Fibroblast of mammary gland (primary cell): ENCODE measurements at places on chromosomes 7 and 10.

DNA sequence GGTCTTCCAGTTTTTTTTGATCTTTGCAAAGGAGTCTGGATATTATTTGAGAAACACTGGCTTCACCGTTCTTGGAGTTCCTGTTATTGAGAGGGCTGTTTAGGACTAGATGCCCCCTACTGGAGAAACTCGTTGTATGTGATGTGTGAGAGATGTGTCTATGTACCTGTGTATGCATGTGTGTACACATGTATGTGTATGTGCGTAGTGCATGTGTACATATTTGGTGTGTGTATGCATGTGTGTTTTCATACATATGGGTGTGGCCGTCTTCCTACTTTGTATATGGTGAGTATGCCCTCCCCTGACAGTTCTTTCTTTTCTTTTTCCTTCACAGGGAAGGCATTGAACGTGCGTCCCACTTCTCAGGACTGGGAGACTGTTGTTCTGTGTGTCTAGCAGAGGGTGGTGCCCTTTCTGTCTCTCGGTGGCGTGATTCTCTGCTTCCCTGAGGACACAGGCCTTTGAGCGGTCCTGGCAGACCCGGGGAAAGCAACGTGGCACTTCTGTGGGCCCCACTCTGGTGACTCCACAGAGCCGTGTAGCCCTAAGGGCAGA, 3.0 kb upstream of the CALHM3 start:
- peak; percentile 86 for DNase-seq

- peak; percentile 73 for DNase-seq
Observed at GRCh38 chr10:15744217-15744865, 24.6 kb upstream of the ITGA8 start.

- no peak for DNase-seq
Observed at GRCh38 chr7:104969183-104969582, 44.8 kb upstream of the KMT2E start.

DNA sequence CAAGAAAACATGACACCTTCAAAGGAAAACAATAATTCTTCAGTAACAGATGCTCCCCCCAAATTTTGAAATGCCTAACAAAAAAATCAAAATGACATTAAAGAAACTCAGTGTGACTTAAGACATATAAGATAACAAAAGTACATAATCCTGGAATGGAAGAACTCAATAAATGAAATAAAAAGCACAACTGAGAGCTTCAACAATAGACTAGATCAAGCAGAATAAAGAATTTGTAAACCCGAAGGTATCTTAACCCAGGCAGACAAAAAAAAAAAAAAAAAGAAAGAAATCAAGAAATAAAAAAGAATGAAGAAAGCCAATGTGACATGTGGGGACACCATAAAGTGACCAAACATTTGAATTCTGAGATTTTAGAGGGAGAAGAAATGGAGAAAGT, 27.7 kb upstream of the LRRD1 start:
- DNase-seq, result no peak

GRCh38 chr10:31374146-31374696, 55.2 kb downstream of the ZEB1 start:
- DNase-seq, result peak; percentile 45

- no peak for DNase-seq
Observed at GRCh38 chr7:129784783-129785684, 167.7 kb downstream of the UBE2H start.

DNA sequence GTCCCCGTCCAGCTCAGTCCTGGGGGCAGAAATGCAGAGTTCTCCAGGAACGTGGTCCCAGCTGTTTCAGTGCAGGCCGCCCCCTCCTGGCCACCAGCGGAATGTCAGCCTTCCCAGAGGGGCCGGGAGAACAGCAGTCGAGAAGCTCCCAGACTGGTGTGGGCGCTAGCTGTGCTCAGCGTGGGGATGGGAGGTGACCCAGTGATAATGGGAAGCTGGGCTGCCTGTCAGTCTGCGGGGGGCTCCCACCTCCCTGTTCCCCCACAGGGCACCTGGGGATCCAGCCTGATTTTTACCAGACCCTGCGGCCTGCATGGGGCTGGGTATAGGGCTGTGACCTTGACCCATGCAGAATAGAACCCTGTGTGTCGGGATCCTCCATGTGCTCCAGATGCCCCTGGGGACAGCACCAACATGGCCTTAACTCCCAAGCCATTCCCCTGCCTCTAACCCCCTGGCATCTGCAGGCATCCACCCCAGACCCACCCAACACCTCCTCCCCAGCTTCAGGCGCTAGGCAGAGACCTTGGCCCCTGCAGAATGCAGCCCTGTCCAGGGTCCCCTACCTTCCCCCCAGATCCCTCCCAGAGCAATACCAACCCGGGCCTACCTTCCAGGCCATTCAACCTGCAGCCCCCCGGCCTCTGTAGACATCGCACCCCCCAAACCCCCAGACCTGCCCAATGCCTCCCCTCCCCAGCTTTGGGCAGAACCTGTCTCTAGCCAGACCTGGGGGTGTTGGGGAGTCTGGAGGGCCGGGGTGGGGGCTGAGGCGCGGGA, 880 bp upstream of the ELN start:
- peak; percentile 44 for DNase-seq

DNA sequence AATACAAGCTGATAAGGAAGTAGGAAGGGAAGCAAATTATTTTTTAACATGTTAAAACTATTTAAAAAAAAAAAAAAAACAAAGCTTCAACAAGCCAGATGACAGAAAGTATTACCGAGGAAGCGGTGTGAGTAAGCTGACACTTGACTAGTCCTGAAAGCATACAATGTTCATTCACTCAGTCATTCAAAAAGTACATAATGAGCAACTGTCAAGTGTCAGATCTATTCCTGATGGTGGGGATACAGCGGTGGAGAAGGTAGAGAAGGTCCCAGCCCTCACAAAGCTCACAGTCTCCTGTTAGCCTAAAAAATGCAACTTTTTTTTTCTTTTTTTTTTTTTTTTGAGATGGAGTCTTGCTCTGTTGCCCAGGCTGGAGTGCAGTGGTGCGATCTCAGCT, 40.0 kb downstream of the RAPGEF5 start:
- no peak for DNase-seq

DNA sequence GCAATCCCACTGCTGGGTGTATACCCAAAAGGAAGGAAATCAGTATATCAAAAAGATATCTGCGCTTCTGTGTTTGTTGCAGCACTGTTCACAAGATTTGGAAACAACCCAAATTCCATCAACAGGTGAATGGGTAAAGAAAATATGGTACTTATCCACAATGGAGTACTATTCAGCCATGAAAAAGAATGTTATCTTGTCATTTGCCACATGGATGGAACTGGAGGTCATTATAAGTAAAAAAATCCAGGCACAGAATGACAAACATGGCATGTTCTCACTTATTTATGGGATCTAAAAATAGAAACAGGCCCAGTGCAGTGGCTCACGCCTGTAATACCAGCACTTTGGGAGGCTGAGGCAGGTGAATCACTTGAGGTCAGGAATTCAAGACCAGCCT, 15.7 kb downstream of the APBB1IP start:
- no peak for DNase-seq

- peak; percentile 85 for DNase-seq
Observed at GRCh38 chr10:87095236-87095945, 385 bp downstream of the SHLD2 start.

GRCh38 chr10:80528901-80529300, 8.8 kb upstream of the SH2D4B start:
- DNase-seq, result no peak

- DNase-seq, result no peak
Observed at GRCh38 chr7:1438208-1438607, 21.1 kb downstream of the MICALL2 start.

GRCh38 chr10:23096802-23097549, 1.6 kb downstream of the MSRB2 start:
- peak; percentile 95 for DNase-seq

DNA sequence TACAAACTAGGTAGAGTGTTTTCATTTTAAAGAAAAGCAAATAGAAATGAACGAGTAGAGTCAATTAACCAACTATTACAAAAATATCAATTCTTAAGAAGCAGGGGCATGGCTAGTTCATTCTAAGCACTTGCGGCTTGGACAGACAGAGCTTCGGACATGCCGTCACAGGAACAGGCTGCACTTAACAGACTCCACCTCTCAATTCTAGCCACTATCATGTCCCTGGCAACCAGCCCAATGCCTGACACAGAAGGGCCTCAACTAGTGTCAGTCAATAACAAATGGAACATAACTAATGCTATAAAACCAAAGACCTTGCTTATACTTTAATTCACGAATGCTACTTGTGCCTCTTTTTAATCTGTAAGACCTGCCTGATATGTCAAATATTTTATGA, 74.4 kb downstream of the TPK1 start:
- DNase-seq, result no peak

DNA sequence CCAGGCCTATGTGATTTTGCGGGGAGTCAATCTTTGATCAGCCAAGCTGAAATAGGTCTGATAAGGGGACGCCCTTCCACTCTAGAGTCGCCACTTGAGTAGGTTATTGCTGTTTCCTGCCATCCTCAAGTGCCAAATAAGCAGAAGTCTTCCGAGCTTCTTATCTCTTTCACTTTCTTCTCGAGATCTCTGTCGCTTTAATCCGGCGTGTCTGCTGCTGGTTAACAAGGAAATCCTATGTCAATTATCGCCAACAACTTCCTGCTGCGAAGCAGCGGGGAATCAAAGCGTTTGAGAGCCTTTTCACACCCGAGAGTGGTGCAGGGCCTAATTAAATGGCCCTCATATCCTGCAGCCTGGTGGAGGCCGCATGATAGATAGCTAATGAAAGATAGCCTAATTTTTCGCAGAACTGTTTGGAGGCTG, 215.9 kb downstream of the RAB11FIP2 start:
- no peak for DNase-seq

DNA sequence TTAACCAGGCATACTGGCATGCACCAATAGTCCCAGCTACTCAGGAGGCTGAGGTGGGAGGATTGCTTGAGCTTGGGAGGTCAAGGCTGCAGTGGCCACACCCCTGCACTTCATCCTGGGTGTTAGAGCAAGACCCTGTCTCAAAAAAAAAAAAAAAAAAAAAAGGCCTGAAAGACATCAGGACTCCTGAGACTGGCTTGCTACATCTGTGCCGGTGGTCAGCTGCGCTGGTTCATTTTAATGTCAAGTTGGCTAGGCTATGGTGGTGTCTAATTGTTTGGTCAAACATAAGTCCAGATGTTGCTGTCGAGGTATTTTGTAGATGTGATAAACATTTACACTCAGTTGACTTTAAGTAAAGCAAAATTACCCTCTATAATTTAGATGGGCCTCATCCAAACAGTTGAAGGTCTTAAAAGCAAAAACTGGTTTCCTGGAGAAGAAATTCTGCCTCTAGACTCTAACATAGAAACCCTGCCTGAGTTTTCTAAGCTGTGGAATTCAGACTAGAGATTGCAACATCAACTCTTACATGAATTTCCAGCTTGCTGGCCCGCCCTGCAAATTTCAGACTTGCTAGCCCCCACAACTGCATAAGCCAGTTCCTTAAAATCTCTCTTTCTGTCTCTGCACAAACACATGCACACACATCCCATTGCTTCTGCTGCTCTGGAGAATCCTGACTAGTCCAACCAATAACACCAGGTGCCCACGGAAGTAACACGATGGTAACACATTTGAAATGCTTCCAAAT, 18.2 kb downstream of the MYOF start:
- DNase-seq, result peak; percentile 81

DNA sequence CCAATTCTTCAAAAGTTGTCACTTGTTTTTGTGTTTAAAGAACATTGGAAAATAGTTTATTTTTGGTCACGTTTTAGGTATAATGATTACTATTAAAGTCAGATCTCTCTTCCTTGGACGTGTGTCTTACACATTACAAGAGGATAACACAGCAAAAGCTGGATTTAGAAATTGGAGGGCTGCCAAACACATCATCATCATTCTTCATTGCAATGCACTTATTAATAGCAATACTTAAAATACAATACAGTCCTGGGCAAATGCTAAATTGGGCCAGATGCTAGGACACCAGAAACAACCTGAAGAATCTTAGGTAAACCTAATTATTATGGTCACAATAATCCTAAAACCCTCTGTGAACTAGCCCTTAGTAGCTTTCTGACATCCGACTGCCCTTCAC, 303.6 kb downstream of the DGKB start:
- DNase-seq, result peak; percentile 53

- peak; percentile 13 for DNase-seq
Observed at GRCh38 chr7:105800849-105801534, 75.4 kb downstream of the ATXN7L1 start.

- no peak for DNase-seq
Observed at GRCh38 chr10:102246261-102246660, 929 bp downstream of the GBF1 start.

DNA sequence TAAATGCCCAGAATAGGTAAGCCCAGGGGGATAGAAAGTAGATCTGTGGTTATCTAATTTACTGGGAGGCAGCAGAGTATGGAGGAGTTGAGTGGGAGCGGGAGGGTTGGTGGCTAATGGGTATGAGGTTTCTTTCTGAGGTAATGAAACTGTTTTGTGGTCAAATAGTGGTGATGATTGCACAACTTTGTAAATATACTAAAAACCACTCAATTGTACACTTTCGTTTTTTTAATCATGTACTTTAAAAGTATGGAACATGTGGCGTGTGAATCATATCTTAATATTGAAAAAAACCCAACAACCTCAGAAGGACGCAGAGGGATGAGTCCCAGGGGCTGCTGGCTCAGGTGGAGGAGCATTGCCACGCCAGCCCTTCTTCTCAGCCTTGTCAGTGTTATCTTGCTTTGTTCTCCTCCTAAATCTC, 118.1 kb downstream of the WDR11 start:
- no peak for DNase-seq

DNA sequence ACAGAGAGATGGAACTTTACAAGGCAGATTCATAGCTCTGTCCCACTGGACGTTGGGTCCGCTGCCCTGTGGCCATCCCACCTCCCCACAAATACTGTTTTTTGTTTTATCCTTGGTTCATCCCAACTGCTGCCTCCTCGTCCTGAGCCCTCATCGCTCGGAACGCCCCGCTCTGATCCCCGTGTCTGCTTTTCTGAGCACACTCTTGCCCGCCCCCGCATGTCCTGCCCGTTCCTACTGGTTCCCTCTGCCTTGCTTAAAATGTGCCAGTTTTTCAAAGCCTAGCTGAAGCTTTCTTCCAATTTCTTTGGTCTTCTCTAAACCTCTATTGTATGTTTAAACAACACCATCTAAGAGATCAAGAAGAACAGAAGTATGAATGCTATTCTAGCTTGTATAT, 19.4 kb downstream of the RNF32 start:
- DNase-seq, result no peak

GRCh38 chr7:99248391-99249095, 24.1 kb upstream of the MYH16 start:
- DNase-seq, result no peak

DNA sequence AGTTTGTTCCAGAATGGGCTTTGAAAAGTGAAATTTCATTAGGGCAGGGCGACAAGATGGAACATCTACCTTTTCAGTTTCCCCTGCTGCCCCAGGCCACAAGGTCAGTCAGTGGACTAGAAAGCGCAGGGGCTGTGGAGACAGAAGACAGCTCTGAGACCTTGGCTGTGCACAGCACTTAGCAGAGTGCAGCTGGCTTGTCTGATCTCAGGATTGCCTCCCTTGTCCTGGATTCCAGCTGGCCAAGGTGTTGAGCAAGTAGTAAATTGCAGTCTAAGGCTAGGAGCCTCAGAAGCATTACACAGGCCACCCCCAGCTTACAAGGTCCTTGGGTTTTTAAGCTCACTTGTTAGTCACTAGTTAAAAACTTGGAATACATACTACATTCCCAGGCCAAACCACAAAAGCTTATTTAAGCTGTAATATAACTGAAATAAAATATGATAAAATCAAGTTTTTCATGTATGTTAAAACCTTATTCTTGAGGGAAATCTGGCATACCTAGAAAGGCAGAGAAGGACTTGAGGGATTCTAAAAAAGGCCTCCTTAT, 67.3 kb upstream of the NPY start:
- peak; percentile 15 for DNase-seq

- no peak for DNase-seq
Observed at GRCh38 chr10:113846036-113846435, 7.8 kb downstream of the DCLRE1A start.

- DNase-seq, result no peak
Observed at GRCh38 chr10:3748484-3748883, 36.5 kb downstream of the KLF6 start.
